ENCODE measurements at places on chromosomes 12 and 14.

DNA sequence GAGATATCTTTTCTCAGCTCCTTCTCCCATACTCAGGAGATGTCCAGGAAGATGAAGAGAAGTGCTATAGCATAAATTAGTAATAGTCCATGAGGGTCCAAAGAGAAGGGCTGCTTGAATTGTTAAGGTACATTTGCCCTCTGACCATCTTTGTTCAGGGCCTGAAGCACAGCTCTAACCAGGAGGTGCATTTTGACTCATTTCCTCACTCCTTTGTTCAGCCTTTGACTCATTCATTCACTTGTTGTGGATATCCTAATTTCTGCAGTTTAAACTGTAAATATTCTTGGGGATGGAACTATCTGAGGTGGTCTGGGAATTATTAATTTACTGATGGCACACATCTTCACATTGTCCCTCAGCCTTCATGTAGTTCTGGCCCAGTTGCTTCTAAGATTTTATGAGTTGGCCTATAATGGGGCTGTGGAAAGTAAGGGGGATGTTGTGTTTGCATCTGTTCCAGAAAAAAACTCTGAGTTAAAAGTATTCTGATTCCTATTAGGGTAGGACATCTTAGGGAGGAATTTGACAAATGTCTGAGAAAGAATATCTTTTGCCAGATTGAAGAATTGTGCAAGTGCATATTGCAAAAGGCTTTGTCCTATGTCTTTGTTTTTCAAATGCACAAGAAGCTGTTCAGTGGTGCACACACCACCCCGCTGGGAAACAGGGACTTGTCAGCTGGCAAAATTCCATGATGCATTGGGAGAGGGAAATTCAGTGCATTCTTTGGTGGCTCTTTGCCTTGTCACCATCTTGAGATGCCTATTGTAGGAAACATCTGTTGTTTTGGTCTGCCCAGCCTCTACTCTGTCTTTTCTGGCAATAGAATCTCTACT, 22.1 kb downstream of the SMOC1 start:
- peaks cover 2% of the 10 kb centered on the region for H3K27me3 ChIP-seq

- H3K4me3 ChIP-seq = no peak overlapping the region
- H3K36me3 ChIP-seq = no peaks in the 10 kb centered on the region
- no peak overlapping the region for H3K27ac ChIP-seq
- no peaks in the 10 kb centered on the region for H3K27me3 ChIP-seq
- no peaks in the 10 kb centered on the region for H3K4me1 ChIP-seq
Observed at GRCh38 chr12:82857911-82858533, 171.3 kb downstream of the TMTC2 start.

GRCh38 chr14:28756269-28756883, 10.2 kb upstream of the FOXG1 start:
- no peak overlapping the region for H3K4me3 ChIP-seq
- H3K4me1 ChIP-seq = no peaks in the 10 kb centered on the region
- H3K27me3 ChIP-seq = peaks cover 59% of the 10 kb centered on the region
- peaks cover 2% of the 10 kb centered on the region for H3K36me3 ChIP-seq
- no peak for DNase-seq

- H3K27ac ChIP-seq = no peak overlapping the region
- H3K4me3 ChIP-seq = no peak overlapping the region
- no peaks in the 10 kb centered on the region for H3K36me3 ChIP-seq
- DNase-seq = no peak
- no peaks in the 10 kb centered on the region for H3K4me1 ChIP-seq
Observed at GRCh38 chr14:23725980-23726710, 90.0 kb downstream of the DHRS2 start.

DNA sequence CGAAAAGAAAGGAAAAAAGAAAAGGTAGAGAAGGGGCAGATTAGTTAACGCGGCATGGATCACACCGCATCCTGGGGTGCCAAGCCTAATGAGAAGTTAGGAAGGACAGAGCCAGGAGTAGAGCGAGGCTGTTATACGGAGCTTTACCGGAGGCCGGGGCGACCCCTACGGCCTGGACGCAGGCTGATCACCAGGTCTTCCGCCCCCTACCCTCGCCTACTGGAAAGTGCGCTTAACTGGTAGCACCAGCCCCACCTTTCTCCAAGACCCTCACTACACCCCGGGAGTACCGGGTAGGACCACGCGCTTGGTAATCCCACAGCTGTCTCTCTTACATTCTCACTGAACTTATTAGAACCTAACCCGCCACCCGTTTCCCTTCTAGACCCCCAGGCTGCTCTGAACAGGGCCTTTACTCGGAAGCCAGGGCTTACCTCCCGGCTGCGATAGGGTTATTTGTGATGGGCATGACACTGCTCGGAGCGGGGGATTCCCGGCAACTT, 33.8 kb downstream of the WBP11 start:
- peak overlapping the region; percentile 96 for H3K4me3 ChIP-seq
- no peak for DNase-seq
- peaks cover 52% of the 10 kb centered on the region for H3K4me1 ChIP-seq
- H3K27ac ChIP-seq = peak overlapping the region; percentile 99

DNA sequence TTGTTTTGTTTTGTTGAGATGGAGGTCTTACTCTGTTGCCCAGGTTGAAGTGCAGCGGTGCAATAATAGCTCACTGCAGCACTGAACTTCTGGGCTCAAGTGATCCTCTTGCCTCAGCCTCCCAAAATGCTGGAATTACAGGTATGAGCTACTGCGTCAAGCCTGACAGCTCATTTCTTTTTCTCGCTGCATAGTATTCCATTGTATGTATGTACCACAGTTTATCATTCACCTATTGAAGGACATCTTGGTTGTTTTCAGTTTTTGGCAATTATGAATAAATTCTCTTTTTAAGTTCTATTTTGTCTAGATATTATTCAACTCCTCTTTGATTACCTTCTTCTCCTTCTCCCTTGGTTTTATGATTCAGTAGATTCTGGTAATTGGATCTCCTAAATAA, 13.5 kb downstream of the HSD17B6 start:
- no peak overlapping the region for H3K27ac ChIP-seq
- H3K27me3 ChIP-seq = no peaks in the 10 kb centered on the region
- no peaks in the 10 kb centered on the region for H3K36me3 ChIP-seq
- DNase-seq = no peak
- no peaks in the 10 kb centered on the region for H3K4me1 ChIP-seq

DNA sequence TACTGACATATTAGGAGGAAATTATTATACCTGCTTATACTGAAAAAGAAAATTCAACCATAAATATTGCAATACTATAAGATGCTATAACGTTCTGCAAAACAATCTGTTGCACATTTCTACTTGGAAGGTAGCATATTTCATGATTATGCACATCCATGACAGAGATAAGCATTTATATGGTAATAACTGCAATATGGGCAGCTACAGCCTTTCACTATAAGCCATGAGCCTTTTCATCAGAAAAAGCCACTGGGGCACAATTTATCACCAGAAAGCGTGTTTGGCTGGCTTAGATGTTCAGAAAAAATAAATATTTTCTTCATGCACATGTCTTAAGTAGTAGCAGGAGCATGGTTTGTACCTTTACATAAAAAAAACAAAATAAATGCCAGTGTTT, 340.7 kb downstream of the GALC start:
- no peaks in the 10 kb centered on the region for H3K4me1 ChIP-seq
- H3K4me3 ChIP-seq = no peak overlapping the region
- H3K36me3 ChIP-seq = no peaks in the 10 kb centered on the region
- H3K27ac ChIP-seq = no peak overlapping the region

DNA sequence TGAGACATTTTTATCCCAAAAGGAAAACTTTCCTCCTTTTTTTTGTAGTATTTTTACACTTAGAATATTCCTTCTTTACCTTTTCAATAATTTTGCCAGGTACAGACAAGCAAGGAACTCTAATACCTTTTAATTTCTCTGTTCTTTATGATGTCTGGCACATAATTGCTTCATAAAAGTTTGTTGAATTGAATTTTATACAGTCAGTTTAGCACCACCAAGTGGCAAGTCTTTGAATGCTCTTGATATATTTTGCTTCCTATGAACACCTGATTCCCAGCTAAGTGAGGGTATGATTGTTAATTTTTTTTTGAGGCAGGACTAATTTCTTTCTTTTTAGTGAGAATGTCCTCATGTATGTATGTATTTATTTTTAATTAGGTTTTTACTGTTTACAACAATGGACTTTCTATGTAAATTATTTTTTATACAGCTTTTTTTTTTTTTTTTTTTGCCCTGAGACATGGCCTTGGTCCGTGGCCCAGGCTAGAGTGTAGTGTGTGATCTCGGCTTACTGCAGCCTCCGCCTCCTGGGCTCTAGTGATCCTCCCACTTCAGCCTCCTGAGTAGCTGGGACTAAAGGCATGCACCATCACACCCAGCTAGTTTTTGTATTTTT, 6.9 kb downstream of the TBC1D15 start:
- H3K27me3 ChIP-seq = no peaks in the 10 kb centered on the region
- peaks cover 18% of the 10 kb centered on the region for H3K4me1 ChIP-seq
- no peak overlapping the region for H3K27ac ChIP-seq
- no peak overlapping the region for H3K4me3 ChIP-seq
- peak; percentile 39 for DNase-seq

DNA sequence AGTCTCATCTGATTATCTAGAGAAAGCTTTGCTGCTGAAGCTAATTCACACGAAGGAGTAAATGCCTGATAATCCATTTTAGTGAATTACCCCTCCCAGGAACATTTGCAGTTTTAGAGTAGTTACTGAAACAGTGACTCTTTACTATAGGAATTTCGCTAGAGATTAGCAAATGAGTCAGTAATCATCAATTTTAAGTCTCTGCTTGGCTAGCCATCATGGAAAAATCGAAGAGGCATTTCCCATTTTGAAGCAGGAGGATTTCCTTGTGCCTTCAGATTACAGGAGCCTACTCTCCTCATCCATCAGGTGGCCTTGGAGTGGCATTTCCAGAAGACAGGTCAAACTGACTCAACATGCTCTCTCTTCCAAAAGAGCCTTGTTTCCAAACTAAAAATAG, 154.5 kb downstream of the EGLN3 start:
- H3K36me3 ChIP-seq = peaks cover 4% of the 10 kb centered on the region
- no peak overlapping the region for H3K4me3 ChIP-seq
- DNase-seq = no peak
- no peak overlapping the region for H3K27ac ChIP-seq
- peaks cover 56% of the 10 kb centered on the region for H3K27me3 ChIP-seq

GRCh38 chr14:56892959-56893358, 82.7 kb upstream of the OTX2 start:
- no peak overlapping the region for H3K4me3 ChIP-seq
- H3K4me1 ChIP-seq = no peaks in the 10 kb centered on the region
- no peak for DNase-seq
- H3K36me3 ChIP-seq = no peaks in the 10 kb centered on the region

DNA sequence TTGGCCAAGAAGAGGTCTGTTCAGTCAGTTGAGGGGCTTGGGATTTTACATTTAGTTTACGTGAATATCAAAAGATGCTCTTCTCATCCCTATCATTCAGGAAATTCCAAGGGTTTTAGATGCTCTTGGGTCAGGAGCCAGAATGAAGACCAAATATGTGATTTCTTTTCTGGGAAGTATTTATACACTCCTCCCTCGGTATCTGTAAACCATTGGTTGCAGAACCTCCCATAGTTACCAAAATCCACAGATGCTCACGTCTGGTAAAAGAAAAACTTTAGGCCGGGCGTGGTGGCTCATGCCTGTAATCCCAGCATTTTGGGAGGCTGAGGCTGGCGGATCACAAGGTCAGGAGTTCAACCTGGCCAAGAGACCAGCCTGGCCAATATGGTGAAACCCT, 75.9 kb downstream of the TNFAIP2 start:
- H3K27ac ChIP-seq = no peak overlapping the region
- no peaks in the 10 kb centered on the region for H3K4me1 ChIP-seq
- no peaks in the 10 kb centered on the region for H3K36me3 ChIP-seq

DNA sequence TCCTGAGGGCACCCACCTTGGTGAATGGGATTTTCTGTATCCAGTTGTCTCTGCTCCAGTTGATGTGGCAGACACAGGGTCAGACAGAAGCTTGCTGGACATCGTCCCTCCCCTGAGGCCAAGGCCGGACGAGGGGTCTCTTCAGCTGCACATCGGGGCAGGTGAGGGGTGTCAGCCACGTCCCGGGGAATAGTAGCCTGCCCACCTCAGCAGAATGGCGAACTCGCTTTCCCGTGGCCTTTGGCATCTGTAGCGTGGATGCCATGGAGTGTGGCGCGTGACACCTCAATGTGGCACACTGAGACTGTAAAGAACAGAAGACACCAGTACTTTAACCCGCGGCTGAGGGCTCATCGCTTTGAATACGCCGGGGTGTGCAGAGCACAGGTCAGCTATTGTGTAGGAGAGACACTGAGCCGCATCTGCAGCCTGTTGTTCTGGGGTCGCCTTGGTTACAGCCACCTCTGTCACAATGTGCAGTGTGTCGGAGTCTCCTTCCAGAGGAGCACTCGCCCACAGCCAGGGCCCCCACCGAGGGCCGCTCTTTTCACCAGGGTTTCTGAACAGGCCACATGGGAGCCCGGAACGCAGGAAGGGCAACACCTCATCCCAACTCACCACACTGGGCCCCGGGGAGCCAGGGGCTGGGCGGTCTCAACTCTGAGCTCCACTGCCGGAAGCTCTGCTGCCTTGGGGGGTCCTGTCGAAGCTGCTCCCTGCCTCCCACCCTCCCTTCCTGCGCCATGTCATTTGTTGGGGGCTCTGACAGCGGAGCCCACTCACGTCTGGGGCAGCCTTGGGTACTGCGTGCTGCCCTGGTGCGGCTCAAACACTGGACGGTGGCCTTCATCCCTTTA, 77.0 kb downstream of the ADGRD1 start:
- no peak for DNase-seq
- H3K4me3 ChIP-seq = no peak overlapping the region
- H3K27me3 ChIP-seq = no peaks in the 10 kb centered on the region

GRCh38 chr14:23301969-23302289, 730 bp downstream of the PPP1R3E start:
- peaks cover 11% of the 10 kb centered on the region for H3K27me3 ChIP-seq
- peak overlapping the region; percentile 94 for H3K4me3 ChIP-seq
- peak overlapping the region; percentile 98 for H3K27ac ChIP-seq

DNA sequence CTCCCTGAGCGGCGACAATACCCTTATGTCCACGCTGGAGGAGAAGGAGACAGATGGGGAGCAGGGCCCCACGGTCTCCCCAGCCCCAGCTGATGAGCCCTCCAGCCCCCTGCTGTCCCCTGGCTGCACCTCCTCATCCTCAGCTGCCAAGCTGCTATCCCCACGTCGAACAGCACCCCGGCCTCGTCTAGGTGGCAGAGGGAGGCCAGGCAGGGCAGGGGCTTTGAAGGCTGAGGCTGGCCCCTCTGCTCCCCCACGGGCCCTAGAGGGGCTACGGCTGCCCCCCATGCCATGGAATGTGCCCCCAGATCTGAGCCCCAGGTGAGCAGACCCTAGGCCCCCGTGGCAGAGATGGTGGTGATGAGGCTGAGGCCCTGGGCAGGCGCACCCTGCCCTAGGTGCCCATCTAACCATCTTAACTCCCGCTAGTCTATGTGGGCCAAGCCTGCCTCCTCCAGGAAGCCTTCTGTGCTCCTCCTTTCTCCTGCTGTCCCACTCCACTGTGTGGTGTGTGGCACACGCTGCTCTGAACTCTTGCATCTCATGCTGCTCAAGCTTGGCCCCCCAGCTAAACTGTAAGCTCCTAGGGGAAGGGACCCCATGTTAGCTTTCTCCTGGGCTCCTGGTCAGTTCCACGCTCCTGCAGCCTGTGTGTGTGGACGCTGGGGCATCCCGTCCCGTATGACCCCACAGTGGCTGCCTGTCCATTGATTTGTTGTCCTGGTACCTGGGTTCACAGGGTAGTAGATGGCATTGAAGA, 12.1 kb downstream of the MCRS1 start:
- peaks cover 23% of the 10 kb centered on the region for H3K36me3 ChIP-seq
- no peak overlapping the region for H3K27ac ChIP-seq
- H3K4me3 ChIP-seq = no peak overlapping the region
- peaks cover 15% of the 10 kb centered on the region for H3K4me1 ChIP-seq
- no peak for DNase-seq
- peaks cover under 1% of the 10 kb centered on the region for H3K27me3 ChIP-seq

Data from activated CD4-positive, alpha-beta T cell treated with anti-CD3 and anti-CD28 coated beads, Interleukin-2, amount 10 ng/mL, durations not matched to agents 7 days and 5 days (primary cell).